ENCODE measurements at places on chromosomes 6 and 20.

DNA sequence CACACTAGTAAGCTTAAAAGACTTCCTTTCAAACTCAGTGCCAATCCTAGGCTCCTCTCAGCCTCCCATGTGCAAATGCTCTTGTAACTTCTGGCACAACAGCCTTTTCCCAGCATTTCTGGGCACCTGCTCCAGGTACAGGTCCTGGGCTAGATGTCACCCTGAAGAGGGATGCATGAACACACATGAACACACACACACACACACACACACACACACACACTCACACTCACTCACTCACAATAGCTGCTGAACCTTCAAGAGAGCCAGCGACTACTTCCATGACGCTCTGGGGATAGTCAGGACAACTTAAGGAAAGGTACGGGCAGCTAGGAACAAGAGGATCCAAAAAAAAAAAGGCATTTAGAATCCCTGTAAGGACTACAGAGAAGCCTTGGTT, 122.8 kb downstream of the INSM1 start:
- no peak for DNase-seq

DNA sequence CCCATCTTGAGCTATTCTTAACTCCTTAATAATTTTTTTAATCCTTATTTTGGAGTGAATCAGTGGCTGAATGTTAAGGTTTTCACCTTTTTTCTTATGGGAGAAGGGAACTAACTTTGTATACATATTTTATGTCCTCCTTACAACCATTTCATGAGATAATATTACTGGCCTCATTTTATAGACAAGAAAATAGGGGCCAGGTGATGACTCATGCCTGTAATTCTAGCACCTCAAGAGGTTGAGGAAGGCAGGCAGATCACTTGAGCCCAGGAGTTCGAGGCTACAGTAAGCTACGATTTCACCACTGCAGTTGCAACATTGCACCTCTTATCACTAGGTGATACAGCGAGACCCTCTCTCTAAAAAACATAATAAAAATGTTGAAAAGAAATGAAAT, 128.7 kb downstream of the TMEM242 start:
- DNase-seq = no peak

- DNase-seq = no peak
Observed at GRCh38 chr20:60097285-60097684, 139.1 kb downstream of the CDH26 start.

GRCh38 chr6:41943456-41943855, 1.8 kb upstream of the CCND3 start:
- DNase-seq = no peak

- no peak for DNase-seq
Observed at GRCh38 chr20:57002066-57002570, 264.3 kb downstream of the BMP7 start.

- no peak for DNase-seq
Observed at GRCh38 chr6:1553562-1554083, 56.1 kb upstream of the FOXC1 start.

GRCh38 chr20:24771542-24772061, 177.5 kb upstream of the CST7 start:
- no peak for DNase-seq

- no peak for DNase-seq
Observed at GRCh38 chr6:162443101-162443500, 284.5 kb downstream of the PRKN start.

GRCh38 chr6:9139746-9140145, 704.4 kb upstream of the SLC35B3 start:
- DNase-seq = no peak

GRCh38 chr6:87066449-87067333, 28.2 kb downstream of the CGA start:
- DNase-seq = peak; percentile 60

- DNase-seq = no peak
Observed at GRCh38 chr6:166640342-166641043, 13.4 kb upstream of the RPS6KA2 start.

DNA sequence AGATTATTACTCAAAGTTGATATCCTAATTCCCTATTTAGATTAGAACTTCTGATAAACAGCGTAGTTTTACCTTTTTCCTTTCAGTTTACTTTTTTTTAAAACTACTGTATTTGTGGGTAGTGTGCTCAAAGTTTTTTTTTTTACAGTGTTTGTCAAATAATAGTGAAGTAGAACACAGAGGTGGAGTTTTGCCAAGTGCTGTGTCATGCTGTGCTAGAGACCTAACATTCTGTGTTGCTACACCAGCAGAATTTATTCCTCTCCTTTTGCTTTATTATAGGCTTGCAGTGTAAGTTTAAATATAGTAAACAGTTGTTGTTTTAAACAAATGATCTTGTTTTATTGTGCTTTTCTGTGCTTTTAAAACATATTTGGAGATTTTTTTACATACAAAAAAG, 125.4 kb downstream of the HIVEP1 start:
- no peak for DNase-seq

DNA sequence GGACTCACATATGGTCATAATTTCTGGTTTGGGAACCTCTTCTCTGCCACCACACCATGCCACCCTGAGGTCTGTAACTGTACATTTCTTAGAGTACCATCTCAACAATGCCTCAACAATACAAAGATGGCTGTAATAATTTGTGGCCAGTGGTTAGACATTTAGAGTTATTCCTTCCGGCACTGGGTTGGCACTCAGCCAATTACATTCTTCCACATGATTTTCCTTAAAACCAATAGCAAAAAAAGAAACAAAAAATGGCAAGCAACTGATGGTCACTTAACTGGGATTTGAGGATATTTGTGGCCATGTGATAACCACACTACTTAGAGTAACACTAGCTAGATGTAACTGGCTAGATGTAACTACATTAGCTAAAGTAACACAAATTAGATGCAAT, 79.9 kb downstream of the SEL1L2 start:
- DNase-seq = no peak

All from NCI-H1436 (cell line).